M059J (cell line): ENCODE measurements at places on chromosomes 2 and 18.

DNA sequence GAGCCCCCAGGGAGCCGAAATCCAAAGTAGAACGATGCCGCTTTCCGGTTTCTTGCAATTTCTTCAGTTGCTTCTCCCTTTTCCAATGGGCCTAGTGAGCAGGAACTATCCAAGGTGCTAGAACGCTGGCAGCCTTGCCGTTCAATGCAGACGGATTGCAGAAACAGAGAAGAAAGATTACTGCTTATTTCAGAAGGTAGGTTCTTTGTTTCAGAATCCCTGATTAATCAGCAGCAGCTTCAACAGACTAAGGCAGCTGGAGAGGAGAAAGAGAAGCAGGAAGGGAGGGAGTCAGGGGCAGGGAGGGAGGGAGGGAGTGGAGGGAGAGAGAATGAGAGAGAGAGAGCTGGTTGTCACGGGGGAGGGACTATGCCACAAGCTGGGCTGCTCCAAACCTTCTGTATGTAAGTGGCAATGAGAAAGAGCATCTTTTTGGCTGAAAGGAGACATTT, 576 bp downstream of the NYAP2 start:
- DNase-seq = peak; percentile 63

- DNase-seq = peak; percentile 27
Observed at GRCh38 chr18:35289293-35289692, 736 bp downstream of the ZSCAN30 start.

- no peak for DNase-seq
Observed at GRCh38 chr18:56388571-56388970, 249.8 kb downstream of the TXNL1 start.

DNA sequence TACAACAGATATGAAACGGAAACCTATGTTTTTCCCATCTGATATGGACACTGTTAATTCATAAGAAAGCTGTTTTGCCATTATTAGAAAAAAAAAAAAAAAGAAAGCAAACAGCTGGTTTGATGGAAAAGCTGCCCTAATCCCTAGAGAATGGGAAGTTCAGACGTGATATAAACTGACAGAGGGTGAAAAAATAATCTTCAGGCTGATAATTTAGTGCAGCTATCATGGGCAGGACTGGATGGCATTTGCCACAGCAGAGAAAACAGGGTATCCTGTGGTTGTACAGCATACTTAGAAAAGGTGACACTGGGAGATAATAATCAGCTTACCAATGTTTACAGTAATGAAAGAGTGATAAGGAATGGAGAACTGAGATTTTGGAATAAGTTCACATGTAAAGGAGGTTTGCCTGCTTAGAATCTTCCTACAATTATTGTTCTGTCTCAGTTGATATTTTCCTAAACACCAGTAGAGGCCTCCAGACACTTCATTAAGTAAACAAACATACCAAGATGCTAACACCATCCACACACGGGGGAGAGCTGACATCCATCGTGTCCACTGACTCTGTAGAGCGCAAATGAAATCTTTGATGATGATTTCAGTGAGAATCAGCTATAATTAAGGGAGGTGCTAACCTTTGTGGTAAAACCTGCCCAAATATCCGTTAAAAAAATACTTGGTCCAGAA, 211.6 kb upstream of the MMADHC start:
- DNase-seq = peak; percentile 44

DNA sequence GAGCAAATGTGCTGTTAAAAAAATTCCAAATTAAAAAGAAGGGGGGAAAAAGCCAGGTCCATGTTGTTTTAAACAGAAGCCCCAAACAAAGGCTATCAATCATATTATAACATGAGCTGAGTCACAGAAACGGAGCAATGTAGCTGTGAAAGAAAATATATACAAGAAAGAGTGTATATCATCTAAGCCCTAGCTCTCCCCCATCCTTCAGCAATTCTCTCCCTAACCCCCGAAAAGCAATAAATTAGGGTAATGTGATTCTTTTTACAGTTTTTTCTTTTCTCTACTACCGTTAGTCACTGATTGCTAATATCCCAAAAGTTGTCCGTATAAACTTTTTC, 25.3 kb downstream of the FEZ2 start:
- DNase-seq = peak; percentile 69

- DNase-seq = no peak
Observed at GRCh38 chr2:40758401-40759155, 306.7 kb upstream of the SLC8A1 start.

GRCh38 chr2:71801969-71802368, 345.7 kb downstream of the CYP26B1 start:
- DNase-seq = peak; percentile 66

GRCh38 chr2:144453486-144454158, 66.3 kb downstream of the ZEB2 start:
- no peak for DNase-seq

- no peak for DNase-seq
Observed at GRCh38 chr18:9735238-9735637, 27.1 kb downstream of the RAB31 start.

GRCh38 chr2:10460366-10460796, 12.3 kb upstream of the ODC1 start:
- DNase-seq = no peak

- peak; percentile 87 for DNase-seq
Observed at GRCh38 chr2:43455731-43456642, 139.9 kb downstream of the THADA start.

DNA sequence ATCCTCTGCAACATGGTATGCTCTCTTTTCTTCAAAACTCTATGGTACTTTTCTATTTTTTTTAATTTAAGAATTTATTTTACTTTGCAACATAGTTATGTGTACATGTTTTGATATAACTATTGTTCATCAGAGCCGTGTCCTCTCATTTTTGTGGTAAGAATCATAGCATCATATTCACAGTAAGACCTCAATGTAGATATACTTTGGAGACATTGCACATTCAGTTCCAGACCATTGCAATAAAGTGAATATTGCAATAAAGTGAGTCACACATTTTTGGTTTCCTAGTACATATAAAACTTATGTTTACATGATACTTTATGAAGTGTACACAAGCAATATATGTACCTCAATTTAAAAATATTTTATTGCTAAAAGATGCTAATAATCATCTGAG, 22.7 kb upstream of the LINC00305 start:
- no peak for DNase-seq

DNA sequence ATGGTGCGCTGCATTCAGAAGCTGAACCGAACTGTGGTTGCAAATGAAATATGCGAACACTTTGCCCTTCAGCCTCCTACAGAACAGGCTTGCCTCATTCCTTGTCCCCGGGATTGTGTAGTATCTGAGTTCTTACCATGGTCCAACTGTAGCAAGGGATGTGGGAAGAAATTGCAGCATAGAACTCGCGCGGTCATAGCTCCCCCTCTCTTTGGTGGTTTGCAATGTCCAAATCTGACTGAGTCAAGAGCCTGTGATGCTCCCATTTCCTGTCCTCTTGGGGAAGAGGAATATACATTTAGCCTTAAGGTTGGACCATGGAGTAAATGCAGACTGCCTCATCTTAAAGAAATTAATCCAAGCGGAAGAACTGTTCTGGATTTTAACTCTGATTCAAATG, 291.4 kb downstream of the THSD7B start:
- DNase-seq = no peak

- DNase-seq = peak; percentile 47
Observed at GRCh38 chr2:53913721-53914120, 54.0 kb upstream of the GPR75 start.

DNA sequence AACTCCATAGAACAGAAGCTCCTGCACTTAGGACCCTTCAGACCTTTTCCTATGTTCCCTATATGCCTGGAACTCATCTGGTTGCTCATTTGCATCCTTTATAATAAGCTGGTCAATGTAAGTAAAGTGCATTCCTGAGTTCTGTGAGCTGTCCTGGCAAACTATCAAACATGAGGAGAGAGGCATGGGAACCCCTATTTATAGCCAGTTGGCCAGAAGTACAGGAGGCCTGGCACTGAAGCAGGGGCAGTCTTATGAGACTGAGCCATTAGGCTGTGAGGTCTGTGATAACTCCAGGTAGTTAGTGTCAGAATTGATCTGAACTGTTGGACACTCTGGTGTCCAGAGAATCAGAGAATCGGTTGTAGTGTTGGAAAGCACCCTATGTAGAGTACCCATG, 88.4 kb downstream of the EHD3 start:
- peak; percentile 28 for DNase-seq

- DNase-seq = peak; percentile 54
Observed at GRCh38 chr2:223846515-223846914, 9.1 kb upstream of the AP1S3 start.

- no peak for DNase-seq
Observed at GRCh38 chr18:5982332-5982731, 87.0 kb upstream of the TMEM200C start.

DNA sequence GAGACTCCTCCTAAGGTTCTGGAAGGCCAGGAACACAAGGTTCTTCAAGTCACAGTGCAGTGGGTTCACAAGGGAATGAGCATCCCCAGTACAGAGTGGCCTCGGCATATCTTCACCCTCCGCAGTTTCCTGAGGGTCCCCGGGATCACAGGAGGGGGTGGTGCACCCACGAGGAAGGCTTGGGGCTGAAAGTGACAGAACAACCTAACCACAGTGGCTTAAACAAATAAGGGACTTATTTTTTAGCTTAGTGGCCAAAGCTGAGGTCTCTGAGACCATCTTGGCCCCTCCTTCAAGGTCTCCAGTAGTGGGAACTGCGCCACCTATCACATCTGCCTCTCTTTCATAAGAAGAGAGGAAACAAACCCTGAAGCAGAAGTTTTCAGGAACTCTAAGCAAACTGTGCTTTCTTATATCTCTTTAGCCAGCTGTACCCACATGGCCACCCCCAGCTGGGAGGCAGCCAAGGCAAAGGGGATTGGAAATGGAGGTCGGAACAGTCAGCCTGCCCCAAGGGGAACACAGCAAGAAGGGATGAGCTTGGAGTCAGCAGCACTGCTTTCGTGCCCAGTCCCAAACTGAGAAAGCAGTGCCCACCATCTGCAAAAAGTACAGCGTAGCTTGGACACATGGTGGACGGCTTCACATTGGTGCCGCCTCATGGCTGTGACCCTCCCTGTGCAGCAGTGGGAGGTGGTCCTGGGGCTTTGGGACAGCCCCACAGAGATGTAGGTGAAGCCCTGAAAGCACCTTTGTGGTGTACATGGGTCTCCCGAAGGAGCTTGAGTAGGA, 260.0 kb upstream of the ID2 start:
- no peak for DNase-seq

DNA sequence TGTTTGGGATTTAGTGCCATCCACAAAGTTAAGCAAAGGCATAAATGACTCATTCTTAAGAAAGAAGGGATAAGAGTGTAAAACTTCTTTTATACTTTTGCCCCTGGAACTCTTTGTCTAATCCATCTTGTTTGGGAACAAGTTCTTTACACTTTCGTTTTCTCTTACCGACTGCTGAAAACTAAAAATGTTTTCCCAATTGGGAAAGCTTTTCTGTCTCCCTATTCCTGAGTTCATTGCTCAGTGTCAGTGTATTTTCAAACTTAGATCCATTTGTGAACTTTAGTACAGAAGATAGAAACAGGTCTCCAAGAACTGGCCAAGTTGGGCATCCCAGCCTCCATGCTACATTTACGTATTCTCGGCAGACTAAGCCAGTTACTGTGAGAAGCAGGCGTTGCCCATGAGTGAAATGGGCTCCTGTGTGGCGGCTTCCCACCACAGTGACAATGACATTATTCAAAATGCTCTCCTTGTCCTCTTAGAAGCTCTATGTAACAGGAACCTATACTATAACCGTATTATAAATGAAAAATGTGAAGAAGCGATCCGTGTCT, 51.7 kb downstream of the TGOLN2 start:
- DNase-seq = no peak

DNA sequence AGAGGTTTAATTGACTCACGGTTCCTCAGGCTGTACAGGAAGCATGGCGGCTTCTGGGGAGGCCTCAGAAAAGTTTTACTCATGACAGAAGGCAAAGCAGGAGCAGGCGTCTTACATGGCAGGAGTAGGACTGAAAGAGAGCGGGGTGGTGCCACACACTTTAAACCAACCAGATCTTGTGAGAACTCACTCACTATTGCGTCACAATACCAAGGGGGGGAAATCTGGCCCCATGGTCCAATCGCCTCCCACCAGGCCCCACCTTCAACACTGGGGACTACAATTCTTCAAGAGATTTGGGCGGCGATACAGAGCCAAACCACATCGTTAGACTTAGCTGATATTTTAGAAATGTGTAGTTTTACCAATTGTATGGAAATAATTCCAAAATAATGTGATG, 77.6 kb upstream of the SLC4A10 start:
- peak; percentile 1 for DNase-seq

DNA sequence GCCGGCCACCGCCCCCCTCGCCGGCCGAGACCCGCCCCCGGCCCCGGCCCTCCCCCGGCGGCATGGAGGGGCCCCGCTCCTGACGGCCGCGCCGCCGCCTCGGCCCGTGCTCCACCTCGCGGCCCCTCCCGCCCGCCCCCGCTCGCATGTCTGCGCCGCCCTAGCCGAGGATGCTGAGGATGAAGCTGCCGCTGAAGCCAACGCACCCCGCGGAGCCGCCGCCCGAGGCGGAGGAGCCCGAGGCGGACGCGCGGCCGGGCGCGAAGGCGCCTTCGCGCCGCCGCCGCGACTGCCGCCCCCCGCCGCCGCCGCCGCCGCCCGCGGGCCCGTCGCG, 397 bp downstream of the ZCCHC2 start:
- DNase-seq = no peak

DNA sequence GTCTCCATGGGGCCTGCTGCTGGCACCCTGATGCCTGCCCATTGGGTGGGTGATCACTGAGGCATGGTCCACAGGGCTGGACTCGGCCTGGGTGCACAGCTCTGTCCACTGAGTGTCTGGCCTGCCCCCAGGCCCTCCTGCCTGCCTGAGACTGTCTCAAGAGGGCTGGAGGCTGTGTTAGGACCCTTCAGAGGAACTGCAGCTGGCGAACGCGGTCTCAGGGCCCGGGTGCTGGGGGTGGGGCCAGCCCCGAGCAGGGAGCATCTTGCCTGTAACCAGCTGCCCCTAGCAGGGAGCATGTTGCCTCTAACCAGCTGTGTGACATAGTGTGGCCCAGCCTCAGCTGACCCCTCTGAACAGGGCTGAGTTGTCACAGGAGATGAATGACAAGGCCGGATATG, 50.0 kb downstream of the TWIST2 start:
- DNase-seq = no peak

- peak; percentile 11 for DNase-seq
Observed at GRCh38 chr2:146801886-146802285, 1042.9 kb upstream of the ACVR2A start.

DNA sequence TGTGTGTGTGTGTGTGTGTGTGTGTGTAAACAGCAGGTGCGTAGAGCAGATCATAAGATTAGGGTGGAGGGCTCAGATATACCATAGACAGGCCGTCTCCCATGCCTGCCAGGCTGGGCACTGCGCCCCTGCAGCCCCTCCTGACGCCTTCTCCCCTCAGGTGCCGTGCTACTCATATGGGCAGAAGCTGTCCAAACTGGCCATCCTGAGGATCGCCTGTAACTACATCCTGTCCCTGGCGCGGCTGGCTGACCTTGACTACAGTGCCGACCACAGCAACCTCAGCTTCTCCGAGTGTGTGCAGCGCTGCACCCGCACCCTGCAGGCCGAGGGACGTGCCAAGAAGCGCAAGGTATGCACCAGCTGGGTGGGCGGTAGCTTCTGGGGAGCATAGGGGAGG, 10.0 kb downstream of the ATOH8 start:
- DNase-seq = no peak
